ENCODE measurements at places on chromosomes 5 and 9.

DNA sequence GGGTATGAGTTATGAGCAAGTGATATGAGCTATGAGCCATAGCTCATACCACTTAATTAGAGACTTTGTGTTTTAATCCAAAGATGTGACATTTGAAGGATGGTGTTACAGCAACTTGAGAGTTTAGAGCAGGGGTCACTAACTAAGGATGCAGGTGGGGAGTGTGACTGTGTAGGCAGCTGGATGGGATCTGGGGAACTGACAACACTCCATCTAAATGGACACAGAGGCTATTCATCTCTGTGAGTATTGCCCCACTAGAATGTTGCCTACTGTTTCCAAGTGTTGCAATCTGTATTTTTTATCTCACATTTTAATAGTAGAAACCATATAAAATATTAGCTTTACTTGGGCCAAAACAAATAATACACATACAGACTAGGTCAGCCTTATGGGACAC, 488.1 kb upstream of the DAB2 start:
- no peak for DNase-seq

DNA sequence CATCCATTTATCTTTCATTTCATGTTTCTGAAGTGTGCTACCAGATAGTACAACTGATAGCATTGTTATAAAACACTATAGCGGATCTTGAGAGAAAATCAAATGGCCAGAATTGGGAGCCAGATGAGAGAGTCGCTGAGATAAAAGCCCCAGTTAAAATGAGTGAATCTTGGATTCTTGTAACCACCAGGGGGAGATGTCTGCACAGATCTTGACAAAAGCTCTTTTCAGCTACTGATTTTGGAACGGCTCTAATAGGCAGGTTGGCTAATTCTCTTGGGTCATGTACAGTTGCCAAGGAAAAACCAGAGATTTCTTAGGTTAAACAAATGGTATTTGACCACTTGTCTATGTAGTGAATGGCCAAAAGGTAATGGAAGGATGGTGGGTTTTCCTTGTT, 21.7 kb downstream of the F2RL2 start:
- DNase-seq, result no peak

GRCh38 chr5:75940418-75940817, 142.8 kb upstream of the SV2C start:
- DNase-seq, result no peak

DNA sequence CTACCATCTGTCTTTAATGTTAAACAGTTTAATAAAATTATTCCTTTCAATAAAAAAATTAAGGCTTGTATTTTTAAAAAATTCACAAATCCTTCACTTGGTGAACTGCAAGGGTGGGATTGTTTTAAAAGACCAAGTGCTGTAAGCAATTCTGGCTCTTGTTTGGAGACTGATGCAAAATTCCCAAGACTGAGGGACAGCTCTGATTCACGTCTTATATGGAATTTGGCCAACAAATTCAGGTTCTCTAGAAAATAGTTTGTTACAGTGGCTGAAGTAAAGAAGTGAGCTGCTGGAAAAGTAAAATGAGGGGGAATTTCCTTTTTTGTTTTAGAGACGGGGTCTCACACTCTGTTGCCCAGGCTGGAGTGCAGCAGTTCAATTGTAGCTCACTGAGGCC, 58.3 kb downstream of the PRELID2 start:
- no peak for DNase-seq

- DNase-seq, result no peak
Observed at GRCh38 chr9:133099726-133100505, 21.1 kb downstream of the RALGDS start.

GRCh38 chr9:69421908-69422801, 97.1 kb downstream of the ENTREP1 start:
- peak; percentile 70 for DNase-seq

GRCh38 chr9:34995670-34996060, 6.1 kb downstream of the DNAJB5 start:
- no peak for DNase-seq

GRCh38 chr5:131156385-131156784, 8.7 kb downstream of the HINT1 start:
- no peak for DNase-seq

GRCh38 chr5:124544366-124545055, 201.9 kb downstream of the ZNF608 start:
- no peak for DNase-seq

- DNase-seq, result no peak
Observed at GRCh38 chr5:43288269-43288831, 24.9 kb downstream of the HMGCS1 start.

DNA sequence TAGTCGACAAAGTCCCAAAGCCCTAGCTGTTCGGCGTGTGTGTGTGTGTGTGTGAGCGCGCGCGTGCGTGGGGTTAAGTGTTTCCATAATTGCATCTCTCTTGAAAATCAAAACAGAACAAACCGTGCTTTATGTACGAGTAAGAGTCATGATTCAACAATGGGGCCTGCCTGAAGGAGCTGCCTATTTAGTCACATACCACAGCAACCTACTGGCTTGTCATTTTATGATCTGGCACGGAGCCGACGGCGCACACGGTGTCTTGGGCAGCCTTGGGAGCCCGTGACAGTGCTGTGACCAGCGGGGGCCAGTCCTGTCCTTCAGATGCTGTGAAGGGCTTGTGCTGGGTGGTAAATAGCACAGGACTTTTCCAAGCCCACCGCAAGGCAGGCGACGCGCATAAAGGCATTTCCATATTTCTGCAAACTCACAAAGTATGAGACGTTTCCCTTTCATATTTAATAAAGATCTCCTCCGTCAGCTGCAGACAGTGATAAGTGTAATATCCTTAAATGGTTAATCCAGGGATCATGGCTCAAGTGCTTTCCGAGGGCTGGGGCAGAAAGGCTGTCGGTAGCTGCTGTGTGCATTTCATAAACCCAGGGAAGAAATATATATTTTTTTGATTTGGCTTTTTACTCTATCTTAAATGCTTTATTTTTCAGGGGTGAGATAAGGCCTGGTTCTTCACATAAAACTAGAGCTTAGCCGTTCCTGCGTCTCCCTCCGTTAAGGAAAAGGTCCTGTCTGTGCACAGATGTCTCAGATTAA, 270.2 kb upstream of the IRX1 start:
- DNase-seq, result peak; percentile 40

DNA sequence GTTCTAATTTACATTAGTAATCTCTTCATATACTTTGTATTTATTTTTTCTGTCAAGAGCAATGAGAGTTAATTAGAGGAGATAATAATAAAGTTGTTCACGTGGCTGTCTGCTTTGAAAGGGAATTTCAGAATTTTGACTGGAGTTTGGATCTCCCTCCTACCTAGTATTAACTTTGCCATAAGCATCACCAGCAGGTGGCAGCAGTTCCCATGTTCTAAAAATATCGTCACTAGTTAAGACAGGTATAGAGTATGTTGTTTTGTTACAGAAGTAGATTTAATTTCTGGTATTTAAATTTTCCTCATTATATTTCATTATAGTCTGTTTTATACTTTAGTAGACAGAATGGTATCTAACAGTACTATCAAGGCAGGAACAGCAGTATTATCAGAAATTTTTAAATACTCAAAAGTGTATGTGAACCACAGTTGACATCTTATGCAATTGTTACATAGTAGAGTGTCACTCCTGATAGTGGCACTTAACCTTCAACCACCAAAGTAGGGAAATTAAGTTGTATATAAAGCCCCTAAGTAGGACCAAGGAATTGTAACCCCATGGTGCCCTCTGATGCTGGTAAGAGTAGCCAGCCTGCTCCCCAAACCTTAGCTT, 20.4 kb downstream of the GNPDA1 start:
- peak; percentile 76 for DNase-seq

- no peak for DNase-seq
Observed at GRCh38 chr5:144958002-144958401, 787.3 kb downstream of the KCTD16 start.

GRCh38 chr5:58188262-58188651, 271.6 kb downstream of the PLK2 start:
- no peak for DNase-seq

- DNase-seq, result no peak
Observed at GRCh38 chr5:122701640-122702523, 73.0 kb upstream of the SNX2 start.

DNA sequence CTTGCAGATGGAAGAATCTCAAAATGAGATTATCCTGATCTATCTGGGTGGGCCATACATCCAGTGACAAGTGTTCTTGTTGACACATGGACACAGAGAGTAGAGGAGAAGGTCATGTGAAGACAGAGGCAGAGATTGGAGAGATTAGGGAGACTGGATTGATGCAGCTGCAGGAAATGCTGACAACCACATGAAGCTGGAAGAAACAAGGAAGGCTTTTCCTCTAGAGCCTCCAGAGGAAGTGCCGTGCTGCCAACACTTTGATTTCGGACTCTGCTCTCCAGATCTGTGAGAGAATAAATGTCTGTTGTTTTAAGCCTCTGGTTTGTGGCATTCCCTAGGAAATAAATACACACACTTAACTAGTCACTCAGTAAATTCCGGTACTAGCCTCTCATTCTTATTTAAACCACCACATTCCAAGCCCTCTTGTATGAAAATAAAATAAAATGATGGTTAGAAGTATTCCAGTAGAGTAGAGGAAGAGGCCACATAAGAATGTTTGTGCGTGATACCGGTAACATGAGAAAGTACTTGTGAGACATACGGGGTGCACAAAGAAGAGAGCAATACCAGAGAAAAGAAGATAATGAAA, 110.9 kb upstream of the DMAC1 start:
- DNase-seq, result peak; percentile 78

- DNase-seq, result no peak
Observed at GRCh38 chr5:168984135-168984675, 316.7 kb downstream of the SLIT3 start.

GRCh38 chr5:71586052-71586940, 844 bp upstream of the MCCC2 start:
- no peak for DNase-seq

DNA sequence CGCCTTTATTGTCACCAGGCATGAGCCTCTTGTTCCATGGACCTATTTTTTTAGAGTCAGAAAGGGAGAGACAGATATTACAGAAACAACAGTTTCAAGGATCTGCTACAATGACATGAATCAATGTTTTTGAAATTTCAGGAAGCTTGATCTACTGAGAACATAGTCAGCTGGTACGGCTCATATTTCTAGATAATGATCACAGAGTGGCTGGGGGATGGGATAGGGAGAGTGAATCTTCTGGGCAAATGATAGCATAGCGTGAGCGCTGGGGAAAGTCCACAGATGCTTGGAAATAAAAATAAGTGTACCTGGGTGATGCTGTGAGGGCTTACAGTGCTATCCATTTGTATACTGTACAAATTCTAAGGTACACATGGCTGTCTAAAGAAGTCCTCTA, 340.4 kb downstream of the EBF1 start:
- DNase-seq, result no peak

GRCh38 chr9:31519011-31519410, 865.4 kb upstream of the ACO1 start:
- DNase-seq, result no peak

DNA sequence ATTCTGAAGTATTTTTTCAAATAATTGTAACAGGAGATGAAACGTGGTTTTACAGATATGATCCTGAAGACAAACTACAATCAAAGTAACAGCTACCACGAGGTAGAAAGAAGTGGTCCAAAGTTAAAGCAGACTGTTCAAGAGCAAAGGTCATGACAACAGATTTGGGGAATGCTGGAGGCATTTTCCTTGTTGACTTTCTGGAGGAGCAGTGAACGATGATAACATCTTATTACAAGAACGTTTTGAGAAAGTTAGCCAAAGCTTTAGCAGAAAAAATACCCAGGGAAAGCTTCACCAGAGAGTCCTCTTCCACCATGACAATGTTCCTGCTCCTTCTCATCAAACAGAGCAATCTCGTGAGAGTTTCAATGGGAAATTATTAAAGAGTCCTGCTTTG, 145.4 kb upstream of the NREP start:
- DNase-seq, result no peak

GRCh38 chr9:34501889-34502425, 20.8 kb downstream of the ENHO start:
- peak; percentile 91 for DNase-seq

GRCh38 chr9:93678199-93679019, 102.0 kb downstream of the PHF2 start:
- peak; percentile 13 for DNase-seq

DNA sequence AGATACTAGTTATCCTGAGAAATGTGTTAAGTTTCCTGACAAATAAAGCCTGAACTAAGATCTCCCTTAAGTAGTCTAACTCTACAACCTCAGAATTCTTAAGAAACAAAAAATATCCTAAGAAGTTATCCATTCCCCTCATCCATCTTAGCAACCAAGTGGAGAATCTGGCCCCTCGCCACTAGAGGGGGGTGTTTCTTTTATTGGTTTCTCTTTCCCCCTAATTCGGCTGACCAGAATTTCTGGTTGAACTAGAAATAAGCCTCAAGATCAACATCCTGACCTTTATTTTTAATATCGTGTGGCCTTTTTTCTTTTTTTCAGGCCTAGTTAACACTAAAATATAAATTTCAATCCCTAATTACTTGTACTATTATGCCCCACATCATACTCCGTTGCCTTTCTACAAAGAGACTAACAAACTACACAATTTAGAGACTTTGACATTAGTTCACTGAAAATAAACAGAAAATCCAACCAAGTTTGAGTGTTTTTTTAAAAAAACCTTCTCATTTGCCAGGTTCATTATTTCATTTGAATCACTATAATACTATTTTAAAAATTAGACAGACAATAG, 14.3 kb upstream of the NR4A3 start:
- peak; percentile 67 for DNase-seq

DNA sequence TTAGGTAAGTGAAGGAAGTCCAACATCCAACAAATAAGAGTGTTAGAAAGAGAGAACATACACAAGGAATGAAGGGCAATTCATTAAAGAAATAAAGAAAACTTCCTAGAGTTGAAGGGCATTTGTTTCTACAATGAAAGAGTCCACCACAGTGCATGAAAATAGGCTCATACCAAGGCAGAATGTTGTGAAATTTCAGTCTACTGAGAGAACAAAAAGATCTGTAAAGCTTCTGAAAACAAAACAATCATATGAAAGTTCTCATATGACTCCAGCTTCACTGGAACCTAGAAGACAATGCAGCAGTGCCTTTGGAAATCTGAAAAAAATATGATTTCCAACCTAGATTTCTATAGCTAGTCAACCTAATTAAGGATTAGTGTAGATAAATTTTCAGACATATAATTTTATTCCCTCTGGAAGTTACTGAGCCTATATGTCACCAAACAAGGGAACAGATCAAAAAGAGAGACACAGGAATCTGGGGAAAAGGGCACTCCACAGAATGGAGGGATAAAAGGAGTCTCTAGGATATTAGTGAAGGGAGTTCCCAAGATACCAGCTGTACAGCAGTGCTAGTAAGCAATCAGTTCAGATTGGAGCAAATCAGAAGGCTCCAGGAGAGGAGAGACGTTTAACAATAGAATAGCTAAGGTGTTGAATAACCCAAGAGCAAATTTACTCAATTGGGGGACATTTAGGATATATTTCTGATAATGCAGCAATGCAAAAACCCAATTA, 5.8 kb downstream of the C5orf58 start:
- no peak for DNase-seq

- no peak for DNase-seq
Observed at GRCh38 chr9:125240649-125240999, 519 bp downstream of the HSPA5 start.

DNA sequence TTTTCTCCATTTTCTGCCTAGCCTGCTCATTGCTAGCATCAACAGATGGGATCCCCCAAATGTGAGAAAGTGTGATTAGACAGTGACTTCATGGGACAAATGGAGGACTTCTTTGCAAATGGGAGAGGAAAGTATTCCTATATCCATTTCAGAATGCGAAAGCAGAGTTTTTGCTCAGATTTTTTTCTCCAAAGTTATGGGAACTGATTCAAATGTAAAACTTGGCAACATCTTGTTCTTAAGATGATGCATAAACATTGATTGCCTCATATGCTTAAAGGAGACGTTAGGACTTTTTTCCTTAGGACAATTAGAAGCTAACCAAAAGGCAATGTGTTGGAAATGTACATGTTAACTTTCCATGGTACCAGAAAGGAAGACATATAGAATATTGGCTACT, 704.3 kb upstream of the ZNF608 start:
- DNase-seq, result no peak
